ENCODE measurements at places on chromosomes 2 and 18. TPM values are rescaled to one million over a fixed set of nuclear protein-coding genes. Genes with fewer than 3 reads are reported as not detected.

Gene CDK15
- 3.1 TPM for total RNA-seq

Gene SCYGR4
- total RNA-seq: not detected

Gene REG3A
- total RNA-seq: not detected

Gene RGPD6
- 51.2 TPM for total RNA-seq

Gene CFAP65
- total RNA-seq: not detected

Gene NYAP2
- not detected for total RNA-seq

Gene RNF103
- 18.0 TPM for total RNA-seq

Gene LOXL3
- 28.0 TPM for total RNA-seq

Gene FLACC1
- 1.4 TPM for total RNA-seq

Gene FBLN7
- total RNA-seq: 2.4 TPM

Gene FSHR
- total RNA-seq: not detected

Gene ATP6V1C2
- under 0.01 TPM for total RNA-seq

Gene SKA1
- total RNA-seq: 9.9 TPM

Gene KHK
- total RNA-seq: 1.2 TPM

Gene REG3G
- total RNA-seq: not detected

Gene LYG1
- 0.22 TPM for total RNA-seq

Gene DAPL1
- not detected for total RNA-seq

Gene SERPINB3
- total RNA-seq: not detected

Gene KIAA2012
- total RNA-seq: not detected

Gene TPO
- not detected for total RNA-seq

Gene INHA
- 0.50 TPM for total RNA-seq

Gene IL1B
- 1.7 TPM for total RNA-seq

Gene AGXT
- total RNA-seq: under 0.01 TPM

Gene POTEC
- not detected for total RNA-seq

Gene PLGLB2
- 2.1 TPM for total RNA-seq

Gene KANSL3
- 47.5 TPM for total RNA-seq

Gene ARHGAP15
- not detected for total RNA-seq

Gene ONECUT2
- under 0.01 TPM for total RNA-seq
